ENCODE measurements at places on chromosomes 2 and 18. TPM values are rescaled to one million over a fixed set of nuclear protein-coding genes. Genes with fewer than 3 reads are reported as not detected.

Gene RNU2-63P
- not detected for total RNA-seq

Gene HOXD12
- total RNA-seq: not detected

Gene POTEJ
- not detected for total RNA-seq

Gene HOXD9
- 7.0 TPM for total RNA-seq

Gene CFAP65
- total RNA-seq: not detected

GRCh38 chr18:8952769-8953760, 149.4 kb upstream of the NDUFV2 start:
- DNase-seq: peak; percentile 97

DNA sequence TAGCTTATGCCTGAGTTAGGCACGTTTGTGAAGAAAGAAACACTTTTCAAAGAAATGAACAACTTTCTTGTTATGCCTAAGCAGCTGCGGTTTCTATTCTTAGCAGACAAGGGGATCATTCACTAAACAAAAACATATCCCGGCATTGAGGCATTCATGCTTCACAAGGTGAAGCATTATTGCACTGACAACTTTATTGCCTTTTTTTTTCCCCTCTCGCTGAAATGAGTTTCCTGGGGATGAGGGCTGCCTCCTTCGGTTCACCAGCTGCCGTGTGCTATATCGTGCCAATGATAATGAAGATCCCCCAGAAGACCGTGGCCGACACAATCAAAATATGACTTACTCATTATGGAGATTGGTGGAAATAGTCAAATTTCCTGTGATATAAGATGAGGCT, 288.2 kb upstream of the ST6GAL2 start:
- DNase-seq: no peak

DNA sequence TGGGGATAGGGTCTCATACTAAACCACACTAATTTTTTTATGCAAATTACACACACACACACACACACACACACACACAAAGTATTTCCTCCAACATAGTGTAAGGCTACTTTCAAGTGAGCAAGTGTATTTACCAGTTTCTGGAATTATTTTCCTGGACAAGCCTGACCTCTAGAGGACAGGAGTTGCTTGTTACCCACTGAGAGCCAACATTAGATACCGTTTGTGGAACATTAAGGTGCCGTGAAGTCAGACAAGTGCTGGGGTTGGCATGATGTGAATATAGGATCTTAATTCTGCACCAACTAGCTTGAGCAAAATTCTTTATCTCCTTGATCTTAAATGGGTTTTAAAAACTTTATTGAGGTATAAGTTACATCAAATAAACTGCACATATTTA, 39.3 kb upstream of the SERPINB2 start:
- peak; percentile 76 for DNase-seq

DNA sequence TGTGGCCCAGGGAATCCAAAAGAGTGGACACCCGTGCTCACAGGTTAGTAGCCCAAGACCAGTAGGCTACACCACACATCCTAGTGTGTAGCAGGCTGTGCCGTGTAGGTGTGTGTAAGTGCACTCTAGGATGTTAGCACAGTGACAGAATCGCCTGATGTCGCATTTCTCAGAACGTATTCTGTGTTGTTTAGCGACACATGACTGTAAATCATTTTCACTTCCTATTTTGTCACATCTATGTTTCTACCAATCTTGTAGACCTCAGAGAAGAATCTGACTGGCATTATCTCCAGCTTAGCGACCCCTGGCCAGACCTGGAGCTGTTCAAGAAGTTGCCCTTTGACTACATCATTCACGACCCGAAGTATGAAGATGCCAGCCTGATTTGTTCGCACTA, 45.1 kb downstream of the NTSR2 start:
- no peak for DNase-seq

DNA sequence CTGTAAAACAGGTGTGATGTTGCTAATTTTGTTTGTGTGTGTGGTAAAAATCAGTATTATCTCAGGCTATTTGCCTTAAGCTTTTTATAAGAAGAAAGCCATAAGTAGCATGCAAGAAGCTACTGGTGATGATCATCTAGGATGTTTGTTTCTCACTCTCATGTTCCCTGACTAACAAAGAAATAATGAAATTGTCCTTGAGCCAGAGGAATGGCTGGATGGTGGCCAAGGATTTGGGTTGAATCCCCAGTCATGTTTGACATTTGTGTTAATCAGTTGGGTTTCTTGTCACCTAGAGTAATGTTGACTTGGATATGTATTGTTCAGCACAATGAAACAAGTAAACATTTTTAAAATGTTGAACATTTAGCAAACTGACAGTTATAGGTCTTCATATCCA, 496.8 kb upstream of the ZEB2 start:
- no peak for DNase-seq

GRCh38 chr2:11348209-11348749, 3.8 kb upstream of the ROCK2 start:
- DNase-seq: no peak

DNA sequence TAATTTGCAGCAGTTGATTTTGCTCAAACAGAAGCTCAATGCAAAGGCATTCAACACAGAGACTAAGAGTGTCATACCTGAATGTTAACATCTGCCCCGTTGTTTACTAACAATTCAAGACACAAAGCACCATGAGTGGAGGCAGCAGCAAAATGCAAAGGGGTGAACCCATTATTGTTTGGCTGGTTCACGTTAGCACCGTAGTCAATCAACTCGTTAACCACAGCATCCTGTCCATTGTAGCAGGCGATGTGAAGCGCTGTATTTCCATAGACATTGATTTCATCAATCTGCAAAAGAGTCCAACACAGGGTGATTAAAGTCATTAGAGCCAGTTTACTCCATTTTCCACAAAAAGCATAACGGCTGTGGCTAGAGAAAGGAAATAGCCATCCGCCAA, 189.3 kb downstream of the ANKRD44 start:
- DNase-seq: no peak

DNA sequence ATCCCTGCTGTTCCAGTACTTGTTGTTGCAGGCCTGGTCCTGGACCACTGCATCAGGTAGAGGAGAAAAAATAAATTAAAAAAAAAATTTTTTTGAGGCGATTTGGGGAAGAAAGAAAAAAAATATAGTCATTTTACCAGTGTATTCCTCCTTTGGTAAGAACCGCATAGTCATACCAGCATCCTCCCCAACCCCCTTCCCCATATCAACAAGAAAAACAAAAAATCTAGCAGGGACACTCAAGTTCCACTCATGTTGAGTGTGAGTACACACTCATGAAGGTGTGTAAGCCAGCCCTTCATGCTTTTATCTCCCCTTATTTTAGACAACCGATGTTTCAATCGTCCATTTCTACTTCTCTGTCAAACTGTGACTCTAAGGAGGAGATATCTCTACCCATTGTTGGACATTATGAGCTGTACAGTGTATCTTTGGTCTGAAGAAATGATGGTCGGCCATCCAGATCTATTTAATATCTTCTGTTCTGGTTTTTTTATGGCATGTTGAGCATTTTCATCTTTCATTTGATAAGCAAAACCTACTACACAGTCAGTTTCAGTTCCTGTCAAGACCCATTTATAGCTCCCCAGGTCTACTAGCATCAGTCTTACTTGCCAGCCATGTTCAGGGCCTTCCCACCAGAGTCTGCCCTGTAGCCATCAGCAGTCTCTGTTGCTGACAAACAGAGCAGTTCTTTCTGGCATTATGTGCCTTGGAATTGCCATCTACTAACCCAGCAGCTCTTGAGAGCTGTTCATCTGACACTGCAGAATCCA, 20.0 kb downstream of the ELP2 start:
- DNase-seq: no peak

DNA sequence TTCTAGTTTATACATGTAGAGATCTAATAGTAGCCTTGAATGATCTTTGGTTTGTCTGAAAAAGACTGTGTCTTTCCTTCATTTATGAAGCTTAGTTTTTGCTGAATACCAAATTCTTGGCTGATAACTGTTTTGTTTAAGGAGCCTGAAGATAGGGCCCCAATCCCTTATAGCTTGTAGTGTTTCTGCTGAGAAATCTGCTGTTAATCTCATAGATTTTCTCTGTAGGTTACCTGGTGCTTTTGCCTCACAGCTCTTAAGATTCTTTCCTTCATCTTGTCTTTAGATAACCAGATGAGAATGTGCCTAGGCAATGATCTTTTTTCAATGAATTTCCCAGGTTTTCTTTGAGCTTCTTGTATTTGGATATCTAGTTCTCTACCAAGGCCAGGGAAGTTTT, 562.1 kb downstream of the XIRP2 start:
- DNase-seq: no peak

GRCh38 chr2:153495725-153496124, 17.2 kb upstream of the RPRM start:
- no peak for DNase-seq

- peak; percentile 57 for DNase-seq
These were observed 370.8 kb downstream of the LNPK start for GRCh38 chr2:175631245-175631623.

DNA sequence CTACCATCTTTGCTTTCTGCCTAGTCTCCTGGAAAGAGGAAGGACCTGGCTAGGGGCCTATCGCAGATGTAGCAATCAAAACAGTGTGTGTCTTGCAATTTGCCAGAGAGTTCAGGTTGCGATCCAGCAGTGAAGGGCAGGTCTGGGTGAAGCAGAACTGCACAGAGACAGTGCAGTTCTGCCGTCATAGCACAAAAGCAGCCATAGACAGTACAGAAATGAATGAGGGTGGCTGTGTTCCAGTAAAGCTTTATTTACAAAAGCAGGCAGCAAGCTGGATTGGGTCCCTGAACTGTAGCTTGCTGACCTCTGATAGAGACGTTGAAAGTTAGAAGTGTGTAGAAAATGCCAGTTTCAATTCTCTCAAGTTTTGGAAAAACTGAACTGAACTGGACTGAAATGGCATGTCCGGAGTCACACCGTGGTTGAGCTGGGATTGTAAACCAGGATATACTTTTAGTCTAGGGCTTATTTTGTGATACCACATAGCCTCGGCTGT, 186.8 kb downstream of the LTBP1 start:
- no peak for DNase-seq

- DNase-seq: no peak
These were observed 3.6 kb downstream of the DIS3L2 start for GRCh38 chr2:231965102-231965501.

DNA sequence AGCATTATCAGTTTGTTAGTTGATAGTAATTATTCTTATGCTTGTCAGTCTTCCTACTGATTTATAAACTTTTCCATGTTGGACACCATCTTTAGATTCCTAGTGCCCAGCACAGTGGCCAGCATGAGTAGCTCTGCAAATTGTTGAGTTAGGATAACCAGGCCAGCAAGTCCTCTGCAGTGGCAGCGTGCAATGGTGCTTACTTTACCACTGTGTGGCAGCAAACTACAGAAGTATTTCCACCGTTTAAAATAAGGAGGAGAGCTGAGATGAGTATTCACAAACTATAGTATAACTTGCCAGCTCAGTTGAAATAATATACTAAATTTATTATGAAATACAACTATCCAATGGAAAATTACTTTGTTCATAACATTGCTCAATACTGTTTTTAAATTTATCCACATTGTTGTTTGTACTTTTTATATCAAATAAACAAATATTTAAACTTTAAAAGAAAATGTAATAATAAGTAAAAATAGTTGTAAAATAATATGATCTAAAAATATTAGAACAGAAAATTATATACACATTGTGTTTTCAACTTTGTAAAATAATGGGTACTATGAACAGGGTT, 9.3 kb upstream of the THADA start:
- peak; percentile 85 for DNase-seq

- DNase-seq: peak; percentile 91
These were observed 618.6 kb downstream of the ZEB2 start for GRCh38 chr2:143901185-143901842.

DNA sequence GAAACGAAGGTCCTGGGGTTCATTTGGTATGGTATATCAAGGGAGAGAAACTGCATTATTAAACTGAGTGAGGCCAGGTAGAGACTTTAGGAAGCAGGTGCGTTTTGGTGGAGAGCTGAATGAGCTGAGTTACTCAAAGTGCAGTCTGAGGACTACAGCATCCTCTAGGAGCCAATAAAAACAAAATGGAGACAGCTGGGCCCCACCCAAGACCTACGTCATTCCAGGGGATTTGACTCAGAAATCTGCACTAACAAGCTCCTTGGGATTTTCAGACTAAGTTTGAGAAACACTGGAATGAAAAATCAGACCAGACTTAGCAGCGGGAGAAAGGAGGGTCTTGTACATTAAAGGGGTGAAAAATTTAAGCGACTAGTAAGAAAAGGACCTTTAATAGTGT, 131.5 kb downstream of the UXS1 start:
- peak; percentile 5 for DNase-seq
